ENCODE measurements at places on chromosomes 5 and 9.

- DNase-seq, result no peak
Measured at GRCh38 chr5:76422227-76422626, 19.1 kb downstream of the IQGAP2 start.

DNA sequence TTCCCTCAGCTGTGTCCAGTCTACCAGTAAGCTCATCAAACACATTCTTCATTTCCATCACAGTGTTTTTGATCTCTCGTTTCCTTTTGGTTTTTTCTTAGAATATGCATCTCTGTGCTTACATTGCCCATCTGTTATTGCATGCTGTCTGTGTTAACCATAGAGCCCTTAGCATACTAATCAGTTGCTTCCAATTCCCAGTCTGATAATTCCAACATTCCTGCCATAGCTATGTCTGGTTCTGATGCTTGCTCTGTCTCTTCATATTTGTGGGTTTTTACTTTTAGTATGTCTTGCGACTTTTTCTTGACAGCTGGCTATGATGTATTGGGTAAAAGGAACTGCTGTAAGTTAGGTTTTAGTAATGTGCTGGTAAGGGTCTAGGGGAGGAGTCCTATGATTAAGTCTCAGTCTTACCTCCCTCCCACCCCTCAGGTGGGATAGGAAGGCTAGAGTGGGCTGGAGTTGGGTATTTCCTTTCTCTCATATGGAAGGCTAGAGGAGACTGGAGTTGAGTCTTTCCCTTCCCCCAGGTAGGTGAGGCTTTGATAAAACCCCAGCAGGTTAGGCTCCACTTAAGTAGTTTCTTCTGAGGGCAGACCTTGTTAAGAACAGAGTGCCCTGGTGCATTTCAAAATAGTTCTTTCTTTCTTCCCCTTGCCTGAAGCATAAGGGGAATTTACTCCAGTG is 99.1 kb upstream of the RASGRF2 start:
- DNase-seq, result no peak

- DNase-seq, result no peak
Measured at GRCh38 chr5:143119291-143119769, 284.2 kb downstream of the NR3C1 start.

DNA sequence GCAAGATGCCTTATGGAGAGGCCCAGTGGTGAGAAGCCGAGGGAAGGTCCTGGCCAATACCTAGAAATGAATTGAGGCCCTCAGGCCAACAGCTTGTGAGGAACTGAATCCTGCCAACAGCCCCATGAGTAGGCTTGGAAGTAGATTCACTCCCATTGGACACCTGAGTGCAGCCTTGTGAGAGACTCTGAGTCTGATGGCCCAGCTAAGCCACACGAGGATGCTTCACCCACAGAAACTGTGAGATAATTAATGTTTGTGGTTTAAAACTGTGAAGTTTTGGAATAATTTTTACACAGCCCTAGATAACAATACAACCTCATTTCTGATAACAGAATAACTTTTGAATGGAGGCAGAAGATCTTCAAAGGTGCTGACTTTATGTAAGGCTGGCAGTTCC is 65.9 kb upstream of the DAP start:
- no peak for DNase-seq

GRCh38 chr5:52707616-52708015 is 80.1 kb upstream of the ITGA1 start:
- DNase-seq, result no peak

DNA sequence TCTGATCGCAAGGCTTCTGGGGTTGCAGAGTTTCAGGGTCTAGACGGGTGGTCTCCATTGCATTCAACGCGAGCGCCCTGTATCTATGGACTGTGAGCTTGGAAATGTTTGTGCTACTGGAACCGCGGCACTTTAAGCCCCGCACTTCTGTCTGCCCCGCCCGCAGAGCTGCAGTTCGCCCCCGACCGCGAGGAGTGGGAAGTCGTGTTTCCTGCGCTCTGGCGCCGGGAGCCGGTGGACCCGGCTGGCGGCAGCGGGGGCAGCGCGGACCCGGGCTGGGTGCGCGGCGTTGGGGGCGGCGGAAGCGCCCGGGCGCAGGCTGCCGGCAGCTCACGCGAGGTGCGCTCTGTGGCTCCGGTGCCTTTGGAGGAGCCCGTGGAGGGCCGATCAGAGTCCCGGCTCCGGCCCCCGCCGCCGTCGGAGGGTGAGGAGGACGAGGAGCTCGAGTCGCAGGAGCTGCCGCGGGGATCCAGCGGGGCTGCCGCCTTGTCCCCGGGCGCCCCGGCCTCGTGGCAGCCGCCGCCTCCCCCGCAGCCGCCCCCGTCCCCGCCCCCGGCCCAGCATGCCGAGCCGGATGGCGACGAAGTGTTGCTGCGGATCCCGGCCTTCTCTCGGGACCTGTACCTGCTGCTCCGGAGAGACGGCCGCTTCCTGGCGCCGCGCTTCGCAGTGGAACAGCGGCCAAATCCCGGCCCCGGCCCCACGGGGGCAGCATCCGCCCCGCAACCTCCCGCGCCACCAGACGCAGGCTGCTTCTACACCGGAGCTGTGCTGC is 1.0 kb downstream of the ADAMTS19 start:
- peak; percentile 4 for DNase-seq

- no peak for DNase-seq
Measured at GRCh38 chr9:12880406-12881015, 105.7 kb downstream of the LURAP1L start.

DNA sequence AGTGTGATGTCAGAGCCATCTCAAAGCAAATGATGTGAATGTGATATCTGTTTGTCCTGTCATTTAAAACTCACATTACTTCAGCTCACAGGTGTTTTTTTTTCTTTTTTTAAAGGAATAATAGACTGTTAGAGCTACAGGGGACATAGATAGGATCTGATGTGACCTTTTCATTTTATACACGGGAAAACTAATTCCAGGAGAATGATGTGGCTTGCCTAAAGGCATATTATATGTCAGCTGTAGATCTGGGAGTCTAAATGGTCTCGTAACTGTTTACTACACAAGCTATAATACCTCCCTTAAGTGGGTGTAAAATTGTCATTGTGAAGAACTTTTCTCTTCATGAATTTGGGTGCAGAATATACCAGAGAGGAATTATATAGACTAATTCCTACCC is 2.0 kb downstream of the NMUR2 start:
- DNase-seq, result no peak

- DNase-seq, result no peak
Measured at GRCh38 chr5:141547921-141548320, 59.0 kb downstream of the PCDHGC5 start.

GRCh38 chr5:143874312-143874711 is 62.4 kb downstream of the HMHB1 start:
- DNase-seq, result no peak

DNA sequence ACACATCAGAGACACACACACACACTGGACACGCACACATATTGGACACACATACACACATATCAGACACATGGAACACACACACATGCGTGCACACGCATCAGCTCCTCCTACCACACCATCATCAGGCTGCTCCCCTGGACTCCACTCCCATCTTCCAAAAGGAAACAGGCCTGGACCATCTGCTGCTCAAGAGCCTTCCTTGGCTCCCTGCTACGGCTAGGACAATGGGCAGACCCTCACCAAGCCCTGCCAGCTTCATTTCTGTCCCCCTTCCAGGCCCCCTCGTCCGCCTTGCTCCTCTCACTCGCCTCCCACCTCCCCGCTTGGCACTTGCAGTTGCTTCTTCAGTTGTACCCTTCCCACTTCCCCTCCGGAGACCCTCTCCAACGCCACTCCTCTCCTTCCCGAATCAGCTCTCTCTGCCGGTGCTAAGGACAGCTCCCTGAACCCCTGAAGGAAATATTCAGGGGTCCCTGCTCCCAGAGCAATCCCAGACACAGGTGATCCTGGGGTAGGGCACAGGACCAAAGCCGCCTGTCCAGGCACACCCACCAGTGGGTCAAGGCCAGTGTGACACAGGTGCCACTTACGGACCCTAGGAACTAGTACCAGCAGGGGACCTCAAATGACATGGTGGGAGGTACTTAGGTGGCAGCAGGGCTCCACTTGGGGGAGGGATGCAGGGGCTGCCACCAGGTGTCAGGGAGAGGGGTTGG is 12.1 kb upstream of the LAMC3 start:
- DNase-seq, result no peak

- no peak for DNase-seq
Measured at GRCh38 chr5:37859805-37860204, 20.0 kb upstream of the GDNF start.

DNA sequence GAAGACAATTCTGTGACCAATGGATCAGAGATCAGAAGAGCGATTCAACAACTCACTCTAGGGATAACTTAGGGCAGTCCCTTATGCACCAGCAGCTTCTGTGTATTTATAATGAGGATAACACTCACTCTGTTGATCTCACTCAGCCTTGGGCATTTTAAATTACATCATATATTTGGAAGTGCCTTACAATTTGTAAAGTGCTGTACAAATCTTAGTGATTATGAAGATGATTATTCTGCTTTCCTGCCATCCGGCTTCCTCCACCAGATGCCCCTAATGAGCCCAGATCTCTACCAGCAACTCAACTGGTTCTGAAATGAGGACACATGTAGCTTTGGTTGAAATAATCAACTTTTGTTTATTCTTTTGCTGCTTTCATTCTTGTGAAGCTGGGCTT is 105.3 kb downstream of the PCSK1 start:
- no peak for DNase-seq

GRCh38 chr5:122295138-122295537 is 16.9 kb upstream of the SNCAIP start:
- peak; percentile 12 for DNase-seq

DNA sequence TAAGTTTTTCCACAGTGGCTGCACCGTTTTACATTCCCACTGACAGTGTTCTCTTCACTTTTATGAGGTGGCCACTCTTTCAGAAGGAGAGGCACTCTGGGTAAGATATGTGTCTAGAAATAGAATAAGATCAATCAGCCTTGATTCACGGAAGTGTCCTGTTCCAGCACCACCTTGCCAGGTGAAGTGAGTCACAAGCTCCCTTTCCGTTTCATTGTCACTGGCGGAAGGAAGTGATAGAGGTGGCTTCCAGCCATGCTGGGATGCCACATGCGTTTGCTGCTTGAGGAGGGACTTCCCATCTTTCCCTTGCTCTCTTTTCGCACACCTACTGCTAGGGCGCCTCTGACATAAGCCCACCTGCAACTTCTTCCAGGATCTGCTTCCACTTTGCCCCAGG is 217.1 kb downstream of the PIK3R1 start:
- DNase-seq, result no peak

- DNase-seq, result no peak
Measured at GRCh38 chr5:151577566-151577965, 13.6 kb downstream of the FAT2 start.

GRCh38 chr9:78314953-78315870 is 18.3 kb downstream of the PSAT1 start:
- no peak for DNase-seq

- DNase-seq, result no peak
Measured at GRCh38 chr5:96839071-96839592, 31.4 kb upstream of the ERAP1 start.

GRCh38 chr5:92777421-92777820 is 803.6 kb downstream of the NR2F1-AS1 start:
- no peak for DNase-seq

GRCh38 chr5:56169281-56169680 is 63.8 kb downstream of the ANKRD55 start:
- no peak for DNase-seq

DNA sequence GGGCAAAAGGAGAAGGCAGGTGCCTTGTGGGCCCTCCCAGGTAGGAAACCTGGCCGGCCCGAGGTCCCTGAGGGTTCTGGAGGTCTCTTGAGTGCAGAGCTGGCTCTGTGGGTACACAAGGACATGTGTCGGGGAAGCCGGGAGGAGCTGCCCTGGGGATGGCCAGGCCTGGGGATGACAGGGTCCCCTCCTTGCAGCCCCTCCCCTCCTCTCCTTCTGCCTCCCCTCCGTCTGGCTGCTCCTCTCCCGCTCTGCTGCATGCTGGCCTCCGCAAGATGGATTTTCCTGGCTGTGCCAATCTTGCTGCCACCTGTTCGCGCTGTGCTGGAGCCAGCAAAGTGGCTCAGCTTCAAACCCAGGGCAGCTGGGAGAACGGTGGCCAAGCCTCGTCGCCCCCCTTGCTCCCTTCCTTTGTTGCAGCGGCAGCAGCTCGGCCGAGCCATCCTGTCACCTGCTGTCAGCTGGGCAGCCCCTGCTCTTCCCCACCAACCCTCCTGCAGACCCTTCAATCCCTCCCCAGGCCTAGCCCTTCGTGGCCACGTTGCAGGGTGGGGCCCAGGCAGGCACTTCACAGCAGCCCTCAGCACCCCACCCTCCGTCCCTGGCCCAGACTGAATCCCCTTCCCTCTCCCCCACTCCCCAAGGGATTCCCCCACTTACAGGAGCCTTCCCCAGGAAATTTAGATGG is 17.6 kb upstream of the UNC5A start:
- DNase-seq, result no peak

GRCh38 chr5:20000416-20000815 is 12.4 kb upstream of the CDH18 start:
- DNase-seq, result no peak

GRCh38 chr9:95409650-95410426 is 92.3 kb upstream of the FANCC start:
- no peak for DNase-seq

- DNase-seq, result no peak
Measured at GRCh38 chr9:137381501-137382443, 41.2 kb downstream of the EXD3 start.

GRCh38 chr9:8494571-8494970 is 695.0 kb upstream of the DMAC1 start:
- no peak for DNase-seq

DNA sequence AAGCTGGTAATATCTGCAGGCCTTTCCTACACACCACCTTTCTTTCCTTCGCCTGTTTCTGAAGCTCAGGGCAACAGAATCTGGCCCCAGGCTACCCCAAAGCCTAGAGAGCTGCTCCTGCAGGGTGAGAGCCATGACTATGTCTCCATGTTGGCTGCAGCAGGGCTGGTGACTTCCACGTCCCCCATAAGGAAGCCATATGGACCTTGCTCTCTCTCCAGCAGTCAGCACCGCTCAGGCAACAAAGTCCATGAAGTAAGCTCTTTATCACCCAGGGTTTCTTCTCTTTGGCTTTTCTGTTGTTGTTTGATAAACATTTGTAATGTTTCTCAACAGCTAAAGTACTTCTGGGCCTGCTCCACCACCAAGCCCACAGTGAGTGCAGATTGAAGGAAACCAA is 125.2 kb downstream of the SLIT3 start:
- no peak for DNase-seq

DNA sequence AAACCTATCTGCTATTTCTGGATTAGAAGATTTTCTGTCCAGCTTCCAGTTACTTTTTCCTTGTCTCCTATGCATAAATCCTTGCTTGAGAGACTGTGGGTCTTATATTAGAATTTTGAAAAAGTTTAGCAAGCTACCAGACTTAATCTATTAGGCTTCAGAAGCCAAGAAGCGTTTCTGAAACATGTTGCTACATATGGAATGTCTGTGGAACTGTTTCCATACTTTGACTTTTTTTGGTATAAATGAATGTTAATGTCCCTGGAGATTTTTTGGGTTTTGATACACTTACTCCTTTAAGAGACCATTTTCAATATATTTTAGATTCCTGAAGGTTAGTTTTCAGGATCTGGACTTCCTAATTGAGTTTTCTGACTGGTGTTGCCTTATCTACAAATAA is 191.4 kb upstream of the SGCD start:
- DNase-seq, result no peak

All from K562 (cell line).